T follicular helper cell (primary cell): ENCODE measurements at places on chromosomes 16 and 17.

DNA sequence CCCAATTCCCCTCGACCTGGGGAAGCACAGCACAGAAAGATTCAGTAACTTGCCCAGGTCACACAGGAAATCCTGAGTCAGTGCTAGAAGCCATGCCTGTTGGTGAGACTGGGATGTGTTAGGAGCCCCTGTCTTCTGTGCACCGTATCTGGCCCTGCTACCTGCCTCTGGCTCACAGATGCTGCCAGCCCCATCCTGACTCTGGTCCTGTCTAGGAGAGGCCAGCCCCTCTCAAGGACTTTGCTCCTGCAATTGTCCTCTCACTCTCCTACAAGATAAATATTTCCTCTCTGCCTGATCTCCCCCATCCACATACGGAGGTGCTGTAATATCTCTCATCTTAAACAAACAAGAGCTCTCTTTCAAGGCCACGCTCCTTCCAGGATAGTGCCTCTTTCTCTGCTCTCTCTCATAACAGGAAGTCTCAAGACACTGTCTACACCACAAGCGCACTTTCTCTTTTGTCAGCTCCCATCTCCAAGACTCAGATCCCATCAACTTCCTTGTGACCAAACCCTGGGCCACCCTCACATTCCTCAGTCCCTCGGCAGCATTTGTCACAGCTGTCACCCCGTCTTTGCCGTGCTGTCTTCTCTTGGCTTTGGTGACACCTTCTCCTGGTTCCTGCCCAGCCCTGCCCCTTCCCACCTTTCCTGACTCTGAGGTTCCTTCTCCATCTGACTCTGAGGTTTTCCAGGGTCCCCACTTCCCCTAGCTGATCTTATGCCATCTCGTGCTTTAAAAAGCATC is 1.9 kb downstream of the SLC13A2 start:
- no peak for DNase-seq

- no peak for DNase-seq
Observed at GRCh38 chr17:44604116-44604761, 47.0 kb downstream of the FZD2 start.

DNA sequence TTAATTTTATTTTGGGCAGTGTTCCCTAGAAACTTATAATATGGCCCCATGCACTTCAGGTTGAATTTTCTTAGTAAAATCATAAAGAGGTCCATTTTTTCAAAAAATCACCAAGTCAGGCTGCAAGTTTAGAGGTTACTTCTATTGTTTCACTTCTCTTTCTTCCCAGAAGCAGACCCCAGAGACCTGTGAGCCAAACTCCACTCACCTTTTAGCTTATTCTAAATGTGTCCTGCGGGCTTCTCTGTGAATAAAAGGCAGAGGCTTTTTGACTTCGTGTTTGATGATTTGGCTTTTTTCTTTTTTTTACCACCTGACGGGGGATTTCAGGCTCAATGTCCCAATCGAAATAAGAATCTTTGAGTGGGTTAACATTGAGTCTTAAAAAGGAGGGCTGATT is 7.4 kb downstream of the PRKCB start:
- no peak for DNase-seq

DNA sequence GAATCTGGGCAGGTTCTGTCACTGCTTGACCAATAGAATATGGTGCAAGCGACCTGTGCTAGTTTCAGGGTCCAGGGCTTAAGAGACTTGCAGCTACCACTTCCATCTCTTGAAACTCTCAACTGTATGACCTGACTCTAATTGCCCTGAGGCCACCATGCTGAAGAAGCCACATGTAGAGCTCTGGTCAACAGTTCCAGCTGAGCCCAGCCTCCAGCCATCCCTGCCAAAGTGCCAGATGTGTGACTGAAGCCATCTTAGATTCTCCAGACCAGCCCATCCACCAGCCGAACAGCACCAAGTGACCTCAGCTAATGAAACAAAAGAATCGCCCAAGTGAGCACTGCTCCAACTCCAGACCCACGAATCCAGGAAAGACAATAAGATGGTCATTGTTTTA is 3.4 kb upstream of the MT2A start:
- DNase-seq: no peak

DNA sequence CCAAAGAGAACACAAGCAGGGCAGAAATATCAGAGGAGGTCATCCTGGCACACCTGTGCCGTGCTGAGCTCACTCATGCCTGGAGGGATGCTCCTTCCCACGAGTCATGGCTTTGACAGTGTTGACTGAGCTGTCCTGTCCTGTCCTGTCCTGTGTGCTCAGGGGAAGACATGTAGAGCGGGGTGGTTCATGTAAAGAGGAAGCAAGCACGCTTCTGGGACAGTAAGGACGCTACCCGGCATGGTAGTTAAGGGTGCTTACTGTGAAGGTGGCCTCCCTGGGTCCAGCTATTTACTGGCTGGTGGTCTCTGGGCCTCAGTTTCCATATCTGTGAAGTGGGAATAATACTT is 398 bp downstream of the LGALS9 start:
- DNase-seq: no peak

- no peak for DNase-seq
Observed at GRCh38 chr16:80029381-80029630, 428.8 kb upstream of the MAF start.

- DNase-seq: no peak
Observed at GRCh38 chr16:68935008-68935407, 91.7 kb downstream of the TANGO6 start.

- DNase-seq: no peak
Observed at GRCh38 chr17:1012823-1013728, 16.1 kb downstream of the TIMM22 start.

- no peak for DNase-seq
Observed at GRCh38 chr17:37608351-37609169, 658 bp downstream of the SYNRG start.

DNA sequence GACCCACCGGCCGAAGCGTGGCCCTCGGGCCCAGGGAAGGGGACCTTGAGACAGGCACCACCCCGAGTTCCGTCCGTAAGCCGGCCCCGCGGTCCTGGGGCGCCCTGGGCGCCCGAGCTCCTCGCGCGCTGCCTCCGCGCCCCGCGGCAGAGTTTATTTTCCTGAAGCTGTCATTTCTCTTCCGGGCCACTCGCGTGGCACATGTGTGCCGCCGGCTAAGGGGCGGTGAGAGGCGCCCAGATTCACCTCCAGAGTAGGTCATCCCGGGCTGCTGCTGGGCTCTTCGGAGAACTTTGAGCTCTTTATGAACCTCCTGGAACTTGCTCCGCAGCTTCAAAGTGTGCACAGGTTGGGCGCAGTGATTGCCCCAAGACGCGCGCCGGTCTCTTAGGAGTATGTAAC is 489 bp downstream of the ZC3H18 start:
- DNase-seq: peak; percentile 25

GRCh38 chr17:1847191-1847590 is 17.4 kb downstream of the RPA1 start:
- no peak for DNase-seq

GRCh38 chr16:10107081-10107480 is 75.1 kb downstream of the GRIN2A start:
- DNase-seq: no peak

DNA sequence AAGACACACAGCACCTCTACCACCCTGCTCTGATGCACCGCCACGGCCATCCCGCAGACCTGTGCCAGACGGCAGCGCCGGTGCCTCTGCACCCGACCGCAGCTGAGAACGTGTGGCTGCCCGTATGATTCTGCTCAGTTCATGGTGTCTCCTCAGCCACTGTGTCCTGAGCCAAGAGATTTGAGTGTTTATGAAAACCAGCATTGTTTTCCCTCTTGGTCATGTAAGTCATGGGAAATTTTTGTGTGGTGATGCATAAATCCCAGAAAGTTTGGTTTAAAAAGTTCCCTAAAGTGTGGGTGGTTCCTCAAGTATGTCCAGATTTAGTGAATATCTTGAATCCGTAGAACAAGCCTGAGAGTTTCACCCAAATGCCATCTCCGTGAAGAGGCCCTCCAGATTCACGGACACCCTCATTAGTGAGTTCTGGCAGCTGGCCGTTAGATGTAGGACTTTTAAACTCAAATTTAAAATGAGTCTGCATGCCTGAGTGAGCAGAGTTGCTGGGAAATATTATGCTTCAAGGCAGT is 57.6 kb downstream of the CDRT4 start:
- DNase-seq: no peak

- no peak for DNase-seq
Observed at GRCh38 chr16:79677799-79678530, 77.4 kb upstream of the MAF start.

DNA sequence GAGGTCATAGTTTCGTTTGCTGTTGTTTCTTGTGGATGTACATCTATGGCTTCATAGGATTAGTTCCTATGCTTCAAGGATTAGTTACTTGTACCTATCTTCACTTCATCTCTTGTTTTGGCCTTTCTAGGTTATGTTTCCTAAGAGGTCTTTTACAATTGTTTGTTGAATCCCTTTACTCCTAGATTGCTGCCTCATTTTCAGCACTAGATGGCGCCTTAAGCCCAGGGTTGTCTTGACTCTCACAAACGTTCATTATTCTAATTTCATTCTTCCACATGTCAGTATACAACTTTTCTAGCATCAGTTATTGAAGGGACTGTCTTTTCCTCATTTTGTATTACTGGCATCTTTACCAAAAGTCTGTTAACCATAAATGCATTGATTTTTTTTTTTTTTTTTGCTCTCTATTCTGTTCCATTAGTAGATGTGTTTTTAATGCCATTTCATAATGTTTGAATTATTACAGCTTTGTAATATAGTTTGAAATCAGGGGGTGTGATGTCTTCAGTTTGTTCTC is 45.0 kb upstream of the NACA2 start:
- DNase-seq: peak; percentile 19

GRCh38 chr16:65739518-65739917 is 617.7 kb upstream of the CDH11 start:
- no peak for DNase-seq

- DNase-seq: no peak
Observed at GRCh38 chr16:82583422-82583821, 43.3 kb upstream of the CDH13 start.

- no peak for DNase-seq
Observed at GRCh38 chr17:66076546-66077190, 115.3 kb downstream of the CEP112 start.
